ENCODE measurements at places on chromosomes 6 and 20.

DNA sequence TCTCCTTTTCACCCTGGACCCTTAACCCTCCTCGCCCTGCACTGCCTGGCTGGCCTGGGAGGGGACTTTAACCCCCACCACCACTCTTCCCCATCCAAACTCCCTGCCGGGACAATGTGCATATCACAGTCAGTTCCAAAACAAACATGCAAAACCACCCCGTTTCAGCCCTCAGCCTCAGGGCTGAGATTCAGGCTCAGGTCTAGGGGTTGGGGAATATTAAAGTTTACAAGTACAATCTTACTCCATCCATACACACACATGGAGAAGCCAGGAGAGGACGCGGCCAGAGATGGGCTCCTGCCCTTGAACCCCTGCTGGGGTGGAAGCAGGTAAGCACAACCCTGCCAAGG, 534 bp downstream of the KIAA1755 start:
- DNase-seq, result no peak

DNA sequence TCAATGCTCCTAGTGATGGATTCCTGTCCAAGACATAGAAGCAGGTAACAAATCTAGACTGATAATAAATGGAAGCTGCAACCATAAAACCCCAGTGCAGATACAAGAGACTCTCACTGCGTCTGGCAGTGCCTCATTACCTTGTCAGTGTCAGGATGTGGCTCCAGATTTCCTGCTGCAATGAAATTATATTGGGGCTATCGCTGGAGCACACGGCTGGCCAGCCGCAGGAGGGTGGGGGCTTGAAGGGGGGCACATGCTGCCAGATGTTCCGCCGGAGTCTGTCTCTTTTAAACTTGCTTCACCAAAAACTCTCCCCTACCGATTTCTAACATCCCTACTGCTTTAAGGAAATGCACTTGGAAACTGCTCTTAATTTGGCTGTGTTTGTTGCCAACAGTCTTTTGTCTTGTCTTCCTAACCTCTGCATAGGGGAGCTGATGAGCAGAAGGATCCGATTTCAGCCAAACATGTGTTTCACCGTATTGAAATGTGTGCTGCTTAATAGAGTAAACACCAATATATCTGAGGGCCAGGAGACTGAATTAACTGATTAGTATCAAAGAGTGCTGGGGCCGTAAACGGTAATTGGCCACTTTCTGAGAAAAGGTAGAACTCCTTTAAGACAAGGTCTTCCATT, 102.2 kb upstream of the EXOC2 start:
- DNase-seq, result no peak

DNA sequence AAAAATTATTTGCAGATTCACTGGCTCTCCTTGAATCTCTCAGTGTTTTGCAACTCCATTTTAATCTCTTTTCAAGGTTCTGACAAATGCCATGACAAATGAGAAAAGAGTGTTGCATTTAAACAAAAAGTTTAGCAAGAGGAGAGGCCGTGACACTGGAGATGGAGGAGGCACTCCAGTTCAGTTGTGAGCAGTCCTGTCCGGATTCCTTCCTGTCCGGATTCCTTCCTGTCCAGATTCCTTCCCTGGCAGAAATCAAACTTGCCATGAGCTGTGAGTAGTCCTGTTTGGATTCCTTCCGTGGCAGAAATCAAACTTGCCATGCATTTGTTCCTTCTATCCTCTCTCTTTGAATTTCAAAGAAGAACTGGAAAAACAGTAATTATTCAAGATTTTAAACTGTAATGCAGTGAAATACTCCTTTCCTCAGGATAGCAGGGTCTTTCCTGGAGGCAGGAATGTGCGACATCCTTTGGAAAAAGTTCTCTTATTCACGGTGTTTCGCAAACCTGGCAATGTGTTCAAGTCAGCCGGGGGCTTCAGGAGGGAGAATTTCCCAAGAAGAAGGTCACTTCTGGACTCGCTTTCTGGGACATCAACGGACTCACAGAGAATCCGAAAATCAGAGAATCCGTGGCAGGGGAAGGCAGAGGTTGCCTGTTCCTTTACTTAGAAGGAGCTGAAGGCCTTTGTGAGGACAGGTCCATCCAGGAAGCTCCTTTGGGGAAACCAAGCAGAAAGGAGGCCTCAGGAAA, 48.7 kb upstream of the DACT2 start:
- DNase-seq, result no peak

- no peak for DNase-seq
Observed at GRCh38 chr6:41504466-41505121, 41.6 kb upstream of the FOXP4 start.

DNA sequence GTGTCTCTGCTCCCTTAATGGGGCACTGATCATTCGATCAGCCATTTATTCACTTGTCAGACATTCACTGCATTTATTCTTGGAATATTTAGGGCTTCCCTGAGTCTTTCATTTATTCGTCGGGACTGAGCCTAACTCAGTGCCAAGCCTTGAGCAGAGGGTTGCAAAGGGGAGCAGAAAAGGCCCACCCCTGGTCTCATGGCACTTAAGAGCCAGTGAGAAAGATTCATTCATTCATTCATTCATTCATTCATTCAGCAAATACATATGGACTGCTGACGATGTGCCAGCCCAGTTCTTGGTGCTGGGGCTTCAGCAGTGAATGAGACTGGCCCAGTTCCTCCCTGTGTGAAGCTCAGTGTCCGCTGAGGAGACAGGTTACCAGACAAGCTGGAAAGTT, 36.6 kb downstream of the SIRPA start:
- no peak for DNase-seq

DNA sequence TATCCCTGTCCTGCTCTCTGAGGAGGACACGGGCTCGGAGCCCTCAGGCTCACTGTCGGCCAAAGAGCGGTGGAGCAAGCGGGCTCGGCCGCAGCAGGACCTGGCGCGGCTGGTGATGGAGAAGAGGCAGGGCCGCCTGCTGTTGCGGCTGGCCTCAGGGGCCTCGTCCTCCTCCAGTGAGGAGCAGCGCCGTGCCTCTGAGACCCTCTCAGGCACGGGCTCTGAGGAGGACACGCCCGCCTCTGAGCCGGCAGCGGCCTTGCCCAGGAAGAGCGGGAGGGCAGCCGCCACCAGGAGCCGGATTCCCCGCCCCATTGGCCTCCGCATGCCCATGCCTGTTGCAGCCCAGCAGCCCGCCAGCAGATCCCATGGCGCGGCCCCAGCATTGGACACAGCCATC, 14.2 kb upstream of the SLC22A7 start:
- no peak for DNase-seq

DNA sequence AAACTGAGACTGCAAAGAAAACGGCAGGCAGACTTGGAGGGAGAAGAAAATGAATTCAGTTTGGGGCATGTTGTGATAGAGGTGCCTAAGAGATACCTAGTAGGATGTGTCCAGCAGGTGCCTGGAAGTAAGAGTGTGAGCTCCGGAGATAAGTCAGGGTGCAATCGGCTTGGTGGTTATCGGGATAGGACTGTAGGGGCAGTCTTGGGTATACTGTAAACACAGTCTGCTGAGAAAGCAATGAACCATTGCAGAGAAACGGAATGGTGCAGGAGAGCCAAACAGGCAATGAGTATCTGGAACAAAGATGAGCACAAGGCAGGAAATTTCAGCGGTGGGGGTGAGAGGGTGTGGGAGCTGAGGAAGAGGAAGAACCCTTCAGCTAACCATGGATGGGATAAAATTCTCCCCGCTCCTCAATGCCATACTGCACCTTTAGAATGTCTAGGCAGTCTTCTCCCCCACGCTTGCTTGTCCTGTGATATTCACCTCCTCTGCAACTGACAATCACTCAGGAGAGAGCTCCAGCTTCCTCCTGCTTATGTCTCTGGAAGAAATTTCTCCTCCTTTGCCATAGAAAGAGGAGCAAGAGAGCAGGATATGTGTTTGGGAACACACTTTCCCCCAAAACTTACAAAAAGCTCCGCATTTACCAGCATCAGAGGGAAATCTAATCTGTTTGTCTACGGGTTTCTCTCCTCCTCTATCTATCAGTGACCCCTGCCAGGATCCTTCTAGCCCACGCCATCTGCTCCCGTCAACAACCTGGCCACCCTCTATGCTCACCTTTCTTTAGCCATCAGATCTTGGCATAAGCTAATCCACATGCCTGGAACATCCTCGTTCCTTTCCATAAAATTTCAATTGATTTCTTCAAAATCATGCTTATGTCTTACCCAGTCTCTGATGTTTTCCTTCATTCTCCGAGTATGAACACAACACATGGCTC, 381.7 kb upstream of the JARID2 start:
- no peak for DNase-seq

DNA sequence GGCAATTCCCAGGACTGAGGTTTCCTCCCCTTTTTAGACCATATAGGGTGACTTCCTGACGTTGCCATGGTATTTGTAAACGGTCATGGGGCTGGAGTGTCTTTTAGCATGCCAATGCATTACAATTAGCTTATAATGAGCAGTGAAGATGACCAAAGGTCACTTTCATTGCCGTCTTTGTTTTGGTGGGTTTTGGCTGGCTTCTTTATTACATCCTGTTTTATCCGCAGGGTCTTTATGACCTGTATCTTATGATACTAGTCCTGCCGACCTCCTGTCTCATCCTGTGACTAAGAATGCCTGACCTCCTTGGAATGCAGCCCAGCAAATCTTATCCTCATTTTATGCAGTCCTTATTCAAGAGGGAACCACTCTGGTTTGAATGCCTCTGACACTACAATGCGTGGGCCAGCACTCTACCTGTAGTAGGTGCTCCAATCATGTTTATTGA, 190.1 kb downstream of the KCNQ5 start:
- no peak for DNase-seq

GRCh38 chr6:170018422-170018935, 267.1 kb downstream of the ERMARD start:
- DNase-seq, result no peak

- DNase-seq, result no peak
Observed at GRCh38 chr20:50594591-50595432, 84.6 kb downstream of the PTPN1 start.

- DNase-seq, result no peak
Observed at GRCh38 chr6:48111143-48111506, at the start of gene PTCHD4. Gene PTCHD4 (minus strand): TSS chr6:48111197. CDS start chr6:48068957, 42,240 bp downstream.

DNA sequence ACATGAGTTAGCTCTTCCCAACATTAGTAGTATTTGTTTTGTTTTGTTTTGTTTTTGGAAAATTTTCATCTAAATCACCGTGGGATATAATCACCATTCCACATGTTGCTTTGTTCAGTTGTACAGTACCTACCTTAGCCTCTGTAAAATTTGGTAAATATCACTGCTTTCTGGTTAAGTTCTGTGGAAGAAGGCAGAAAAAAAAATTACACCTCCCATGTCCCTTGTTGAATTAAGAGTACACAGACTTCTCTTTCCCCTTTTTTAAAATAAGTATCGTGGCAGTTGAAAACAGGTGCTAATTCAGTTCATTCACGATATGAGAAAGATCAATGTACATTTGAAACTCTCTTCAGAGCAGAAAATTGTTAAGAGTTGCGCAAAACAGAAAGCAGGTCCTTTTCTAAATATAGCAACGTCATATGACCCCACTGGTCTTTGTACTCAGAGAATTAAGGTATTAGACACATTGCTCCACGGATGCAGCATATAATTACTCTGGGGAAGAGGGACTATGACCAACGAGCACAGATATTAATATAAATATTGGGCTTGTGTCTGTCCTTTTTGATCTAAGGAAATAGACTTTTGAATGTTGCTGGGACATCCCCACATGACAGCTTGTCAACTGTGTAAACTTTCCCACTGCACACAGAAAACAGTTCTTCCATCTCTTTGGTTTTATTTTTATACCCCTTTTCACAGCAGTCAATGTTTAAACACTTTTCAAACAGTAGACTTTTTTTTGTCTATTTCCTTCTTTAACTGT, 58.6 kb upstream of the ZNF217 start:
- no peak for DNase-seq

DNA sequence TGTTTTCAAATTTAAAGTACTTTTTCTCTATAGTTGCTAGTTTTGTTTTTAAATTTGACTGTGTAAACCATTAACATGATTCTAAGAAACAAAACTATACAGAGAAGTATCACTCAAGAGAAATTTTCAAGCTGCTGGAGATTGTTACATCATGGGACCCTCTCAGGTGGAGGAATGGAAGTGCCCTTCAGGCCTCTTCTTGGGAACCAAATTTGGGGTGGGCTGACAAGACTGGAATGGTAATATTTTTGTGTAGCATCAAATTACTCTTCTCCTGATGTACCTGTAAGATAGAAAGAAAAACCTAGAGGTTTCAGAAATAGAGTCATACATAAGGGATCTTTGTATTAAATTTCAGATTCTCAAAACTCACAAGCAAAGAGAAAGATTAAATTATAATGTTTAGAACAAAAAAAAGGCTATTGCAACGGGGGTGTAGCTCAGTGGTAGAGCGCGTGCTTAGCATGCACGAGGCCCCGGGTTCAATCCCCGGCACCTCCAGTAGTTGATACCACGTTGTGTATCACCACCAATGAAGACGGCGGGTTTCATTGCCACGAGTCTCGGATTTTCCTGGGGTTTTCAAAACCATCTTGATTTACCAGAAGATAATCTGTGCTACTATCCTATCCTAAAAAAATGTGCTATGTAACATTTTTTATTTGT, 193.7 kb downstream of the GPX5 start:
- DNase-seq, result peak; percentile 75

DNA sequence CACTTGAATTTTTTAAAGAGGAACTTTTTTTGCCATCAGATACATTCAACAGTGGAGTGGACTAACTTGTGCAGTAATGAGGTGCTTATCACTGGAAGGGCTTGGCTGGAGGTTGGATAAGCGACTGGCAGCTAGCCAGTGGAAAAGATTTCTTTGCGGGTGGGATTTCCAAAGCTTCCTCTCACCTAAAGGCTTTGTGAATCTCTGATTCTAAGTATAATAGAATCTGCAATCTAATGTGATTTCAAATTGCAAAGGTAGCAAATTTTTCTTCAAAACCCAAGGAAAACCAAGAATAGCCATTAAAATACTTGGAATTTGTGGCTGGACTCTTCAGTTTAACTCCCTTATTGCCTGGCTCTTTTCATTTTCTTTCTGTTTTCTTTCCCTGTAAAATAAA, 460.4 kb upstream of the MARCKS start:
- DNase-seq, result no peak

DNA sequence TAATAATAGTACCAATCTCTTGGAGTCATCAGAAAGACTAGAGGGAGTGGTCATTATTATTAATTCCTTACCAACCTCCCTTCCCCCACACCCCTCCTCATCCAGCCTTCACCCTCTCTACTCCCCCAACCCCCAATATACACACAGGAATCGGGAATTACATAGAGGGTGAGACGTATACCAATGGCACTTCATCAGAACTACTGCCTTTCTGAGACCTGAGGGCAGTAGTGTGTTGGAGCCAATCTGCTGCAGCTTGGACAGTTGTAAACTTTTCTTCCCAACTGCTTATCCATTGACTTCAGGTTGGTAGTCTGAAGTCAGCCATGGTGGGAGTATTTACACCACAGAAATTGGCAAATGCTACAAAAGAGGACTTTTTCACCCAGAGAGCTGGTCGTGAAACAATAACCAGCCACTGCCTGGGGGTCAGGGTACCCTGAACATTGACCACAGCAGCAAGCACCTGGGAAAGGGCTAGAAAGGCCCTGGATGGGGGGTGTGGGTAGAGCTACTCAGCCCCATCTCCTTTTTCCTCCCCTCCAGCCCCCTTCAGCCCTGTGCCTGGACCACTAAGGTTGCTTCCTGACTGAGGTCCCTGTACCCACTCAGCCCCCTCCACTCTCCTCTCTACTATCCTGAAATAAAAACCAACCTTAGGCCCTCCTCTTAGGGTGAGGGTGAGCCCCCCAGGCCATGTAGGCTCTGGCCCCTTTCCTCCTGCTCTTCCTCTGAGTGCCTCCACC, 161.5 kb downstream of the MRPL14 start:
- no peak for DNase-seq

Measured in RKO (cell line).